ENCODE measurements at places on chromosomes 5 and 9.

- no peak for DNase-seq
These were observed 138.2 kb upstream of the PLPPR1 start for GRCh38 chr9:100890321-100890720.

DNA sequence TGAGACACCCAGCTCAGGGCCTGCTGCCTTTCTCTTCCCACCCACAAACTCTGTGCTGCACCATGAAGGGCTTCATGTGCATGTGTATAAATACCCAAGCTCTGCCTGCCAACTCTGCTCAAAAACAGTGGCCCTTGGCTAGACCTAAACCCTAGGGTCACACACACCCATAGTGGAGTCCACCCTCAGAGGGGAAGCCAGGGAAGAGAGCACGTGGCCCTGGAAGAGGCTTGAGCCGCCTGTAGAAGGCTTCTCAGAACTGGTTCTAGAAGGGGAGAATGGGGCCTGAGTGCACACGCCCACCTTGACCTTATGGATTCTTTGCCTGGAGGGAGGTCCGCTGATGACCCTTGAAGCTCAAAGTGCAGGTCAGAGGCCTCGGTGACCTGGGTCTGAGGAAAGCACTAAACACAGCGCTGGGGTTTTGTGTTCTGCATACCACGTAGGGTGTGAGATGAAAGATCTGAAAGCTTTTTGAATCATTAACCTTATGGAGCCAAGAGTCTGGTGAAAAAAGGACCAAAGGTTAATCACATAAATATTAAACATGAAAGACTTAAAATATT lies 60.6 kb downstream of the CYFIP2 start:
- no peak for DNase-seq

GRCh38 chr5:6755519-6755918 lies 42.3 kb downstream of the TENT4A start:
- no peak for DNase-seq

- no peak for DNase-seq
These were observed 92.1 kb downstream of the CAVIN4 start for GRCh38 chr9:100669968-100670367.

GRCh38 chr5:97575322-97575721 lies 392.3 kb upstream of the RIOK2 start:
- no peak for DNase-seq

DNA sequence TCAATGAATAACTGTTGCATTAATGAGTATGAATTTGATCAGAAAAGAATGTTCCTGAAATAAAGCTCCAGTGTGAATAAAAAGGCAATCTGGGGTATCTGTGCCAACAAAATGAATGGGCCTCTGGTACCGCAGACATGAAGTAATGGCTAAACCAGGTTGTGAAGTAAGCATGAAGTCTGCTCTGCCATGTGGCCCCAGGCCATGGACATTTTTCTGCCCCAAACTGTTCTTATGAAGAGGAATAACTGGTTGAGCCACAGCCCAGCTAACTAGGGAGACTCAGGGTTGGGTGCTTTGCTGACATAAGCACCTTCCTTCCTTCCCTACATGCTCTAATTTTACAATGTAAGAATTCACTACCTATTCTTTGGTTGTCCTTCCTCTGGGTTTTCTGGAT lies 147.4 kb upstream of the LRRTM2 start:
- no peak for DNase-seq

DNA sequence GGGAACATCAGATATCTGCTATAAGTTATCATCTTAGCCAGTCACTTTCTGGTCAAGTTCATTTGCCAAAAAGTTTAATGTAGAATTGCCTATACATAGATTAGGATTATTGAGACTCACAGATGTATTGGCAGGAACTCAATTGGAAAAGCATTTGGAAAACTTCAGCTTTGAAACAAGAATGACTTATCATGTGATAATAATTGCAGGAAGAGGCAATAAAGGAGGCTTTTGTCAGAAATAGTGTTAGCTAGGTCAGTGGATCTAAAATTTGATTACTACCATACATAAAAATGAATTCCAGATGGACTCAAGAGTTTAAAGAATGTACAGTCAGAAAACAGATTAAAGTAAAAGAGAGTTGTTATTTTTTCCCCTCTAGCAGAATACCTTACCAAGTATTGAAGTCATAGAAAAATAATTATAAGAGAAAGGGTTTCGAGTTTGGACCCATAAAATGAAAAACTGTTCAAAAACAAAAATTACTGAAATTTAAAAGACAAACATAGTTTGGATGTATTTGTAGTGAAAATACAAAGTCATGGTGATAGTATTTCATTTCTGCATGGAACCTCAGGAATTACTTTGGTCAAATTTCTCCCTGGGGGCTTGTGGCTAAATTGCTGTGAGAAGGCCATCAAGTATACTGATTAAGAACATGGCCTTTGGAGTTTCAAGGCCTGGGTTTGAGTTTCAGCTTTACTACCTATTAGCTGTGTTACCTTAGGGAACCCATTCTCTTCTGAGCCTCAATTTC lies 159.9 kb downstream of the TMEM38B start:
- DNase-seq: no peak

All from kidney (tissue), 22 donors.